Stimulated activated CD8-positive, alpha-beta memory T cell treated with anti-CD3 and anti-CD28 coated beads, Interleukin-7, amount 100 ng/mL, for 24 hours (primary cell): ENCODE measurements at places on chromosomes 6 and 20.

DNA sequence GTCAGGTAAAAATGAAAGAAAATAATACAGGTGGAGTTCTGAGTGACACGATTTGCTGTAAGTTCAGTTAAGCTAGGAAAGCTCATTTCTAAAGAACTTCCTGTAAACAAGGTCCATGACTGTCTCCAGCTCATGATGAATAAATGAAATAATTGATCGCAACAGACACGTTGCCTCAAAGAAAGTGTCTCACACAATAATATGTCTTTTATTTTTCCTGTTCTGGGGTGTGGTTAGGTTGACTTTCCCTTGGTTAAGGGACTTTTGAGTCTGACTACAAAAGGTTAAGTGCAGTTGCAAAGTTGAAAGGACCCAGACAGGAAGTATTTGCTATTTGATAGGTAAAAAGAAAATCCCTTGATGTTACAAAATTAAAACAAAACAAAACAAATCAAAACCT is 304.2 kb upstream of the PRDM1 start:
- DNase-seq, result no peak

- no peak for DNase-seq
Observed at GRCh38 chr20:63123331-63123741, 92.6 kb downstream of the YTHDF1 start.

DNA sequence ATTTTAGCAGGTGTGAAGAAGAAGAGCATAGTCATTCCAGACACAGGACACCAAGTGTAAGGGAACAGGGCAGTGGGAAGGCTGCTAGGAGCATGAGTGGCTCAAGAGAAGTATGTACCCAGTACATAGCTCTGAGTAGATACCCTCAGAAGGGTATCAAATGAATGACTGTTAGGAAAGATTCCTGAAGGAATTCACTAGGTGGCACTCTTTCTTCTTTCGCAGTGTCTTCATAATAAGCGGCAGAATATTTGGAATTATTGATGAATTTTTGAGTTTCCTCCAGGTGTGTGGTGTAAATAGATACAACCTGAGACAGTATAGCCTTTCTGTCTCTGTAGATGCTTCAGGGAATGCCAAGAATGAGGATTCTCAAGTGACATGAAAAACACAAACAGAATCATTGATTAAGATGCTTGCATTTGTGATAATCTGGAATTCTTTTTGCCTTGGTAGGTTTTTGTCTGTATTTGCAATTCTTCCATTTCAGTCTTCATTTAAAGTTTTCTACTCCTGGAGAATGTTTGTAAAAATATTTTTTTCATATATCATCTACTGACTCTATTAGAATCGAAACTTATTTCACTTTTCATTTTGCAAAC is 264.3 kb upstream of the RIMS1 start:
- no peak for DNase-seq

GRCh38 chr6:143807103-143807772 is 35.9 kb upstream of the LTV1 start:
- no peak for DNase-seq

- DNase-seq, result no peak
Observed at GRCh38 chr6:93918258-93918657, 498.9 kb upstream of the EPHA7 start.

- no peak for DNase-seq
Observed at GRCh38 chr20:25041813-25042530, 16.0 kb downstream of the ACSS1 start.

DNA sequence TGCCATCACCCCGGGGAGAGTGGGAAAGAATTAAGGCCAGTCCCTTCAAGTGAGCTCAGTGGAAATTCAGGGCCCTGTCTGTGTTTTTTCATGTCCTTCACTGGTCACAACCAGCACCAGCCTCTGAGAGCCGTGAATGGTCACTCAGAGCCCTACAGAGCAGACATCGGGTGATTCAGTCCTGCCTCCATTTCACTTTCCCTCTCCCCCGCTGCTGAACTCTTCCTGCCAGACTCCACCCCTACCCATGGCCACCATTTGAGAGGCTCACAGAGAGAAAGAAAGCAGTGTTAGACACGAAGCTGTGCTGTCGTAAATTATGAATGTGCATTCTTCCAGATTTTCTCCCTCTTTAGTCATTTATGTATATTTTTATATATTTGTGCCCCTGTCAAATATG is 5.4 kb downstream of the R3HDML start:
- DNase-seq, result no peak

DNA sequence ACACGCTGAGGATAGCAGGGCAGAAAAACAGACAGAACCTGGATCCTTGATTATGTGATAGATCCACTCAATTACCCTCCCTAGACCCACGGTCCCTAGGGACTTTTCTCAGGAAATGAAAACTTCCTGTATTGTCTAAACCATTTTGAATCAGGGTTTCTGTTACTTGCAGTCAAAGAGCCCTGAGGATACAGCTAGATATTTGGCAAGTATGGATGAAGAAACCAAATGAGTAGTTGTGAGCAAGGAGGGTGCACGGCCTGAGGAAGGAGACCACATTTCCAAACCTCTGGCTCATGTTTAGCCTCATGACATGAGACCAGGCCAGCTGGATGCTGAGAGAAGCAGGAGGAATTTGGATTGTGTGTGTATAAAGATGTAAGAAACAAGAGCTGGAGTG is 91.6 kb downstream of the MRPL14 start:
- DNase-seq, result no peak

DNA sequence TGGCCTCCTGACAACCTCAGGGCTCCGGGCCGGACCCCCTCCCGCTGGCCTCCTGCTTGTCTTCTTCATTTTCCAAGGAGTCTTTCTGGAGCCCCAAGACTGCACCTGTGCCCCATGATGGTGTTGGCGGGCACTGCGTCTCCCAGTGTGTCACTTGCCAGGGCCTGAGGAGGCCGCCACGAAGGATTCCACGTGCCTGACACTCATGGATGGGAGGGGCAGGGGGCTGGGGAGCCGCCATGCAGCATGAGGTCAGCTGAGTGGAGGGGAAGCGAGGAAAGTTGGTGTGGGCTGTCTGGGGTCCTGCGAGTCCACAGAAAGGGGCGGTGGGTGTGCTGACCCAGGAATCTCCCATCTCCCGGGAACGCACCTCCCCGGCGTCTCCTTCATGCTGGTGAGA is 165.7 kb downstream of the SMOC2 start:
- DNase-seq, result no peak

GRCh38 chr20:14189794-14190402 is 147.5 kb downstream of the FLRT3 start:
- DNase-seq, result no peak

- DNase-seq, result no peak
Observed at GRCh38 chr20:1946442-1946761, 47.5 kb downstream of the PDYN start.

GRCh38 chr6:157954150-157955117 is 27.2 kb upstream of the SYNJ2 start:
- no peak for DNase-seq

- DNase-seq, result peak; percentile 19
Observed at GRCh38 chr20:58192567-58192966, 35.9 kb downstream of the ANKRD60 start.

- DNase-seq, result no peak
Observed at GRCh38 chr20:25280574-25281535, 33.0 kb downstream of the PYGB start.

GRCh38 chr6:85115876-85116275 is 334.0 kb upstream of the NT5E start:
- DNase-seq, result no peak

DNA sequence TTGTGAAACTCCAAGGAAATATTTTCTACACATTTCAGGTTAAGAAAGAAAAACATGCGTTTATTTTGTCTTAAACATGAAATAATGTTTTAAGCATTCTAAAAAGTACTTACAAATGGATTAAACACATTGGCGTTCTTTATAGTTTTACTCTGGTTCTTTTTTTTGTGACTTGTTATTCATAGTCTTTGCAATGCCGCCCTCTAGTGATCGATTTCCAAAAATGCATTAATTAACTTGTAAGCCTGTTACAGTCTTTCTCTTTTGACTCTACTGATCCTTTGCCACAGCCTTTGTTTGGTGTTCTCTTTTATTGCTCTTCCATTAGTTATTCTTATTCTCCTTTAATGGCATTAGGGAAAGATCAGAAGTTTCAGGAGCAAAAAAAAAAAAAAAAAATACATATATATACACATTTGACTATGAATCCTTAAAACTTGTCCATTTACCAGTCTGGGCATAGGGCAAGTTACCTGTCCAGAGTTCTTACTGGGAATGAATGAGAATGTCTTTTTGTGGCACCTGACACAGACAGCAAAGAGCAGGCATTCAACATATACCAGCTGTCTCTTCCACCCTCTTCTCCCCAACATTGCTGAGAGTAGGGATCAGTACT is 59.9 kb downstream of the MACROD2 start:
- DNase-seq, result no peak

GRCh38 chr6:116467096-116467495 is 5.9 kb downstream of the CALHM6 start:
- no peak for DNase-seq

DNA sequence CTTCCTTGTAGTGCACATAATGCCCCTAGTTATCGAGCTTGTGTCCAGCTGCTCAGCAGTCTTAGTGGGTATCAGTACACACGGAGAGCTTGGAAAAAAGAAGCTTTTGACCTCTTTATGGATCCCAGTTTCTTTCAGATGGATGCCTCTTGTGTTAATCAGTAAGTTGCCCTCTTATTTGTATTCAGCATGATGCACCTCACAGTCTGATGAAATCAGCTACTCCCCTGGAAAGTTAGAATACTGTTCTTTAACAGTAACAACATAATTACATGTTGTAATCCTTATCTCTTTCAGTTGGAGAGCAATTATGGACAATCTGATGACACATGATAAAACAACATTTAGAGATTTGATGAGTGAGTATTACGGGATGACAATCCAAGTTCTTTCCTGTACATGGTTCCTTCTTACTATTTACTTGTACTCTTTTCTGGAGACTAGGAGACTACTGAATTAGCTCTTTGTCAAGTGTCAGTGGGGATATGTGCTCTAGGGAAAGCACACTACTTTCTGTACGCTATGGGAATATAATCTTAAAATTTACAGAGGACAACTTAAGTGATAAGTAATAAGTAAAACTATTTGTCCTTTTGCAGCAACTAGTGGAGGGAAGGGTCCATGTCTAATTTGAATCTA is 39.1 kb downstream of the PGM3 start:
- DNase-seq, result no peak

DNA sequence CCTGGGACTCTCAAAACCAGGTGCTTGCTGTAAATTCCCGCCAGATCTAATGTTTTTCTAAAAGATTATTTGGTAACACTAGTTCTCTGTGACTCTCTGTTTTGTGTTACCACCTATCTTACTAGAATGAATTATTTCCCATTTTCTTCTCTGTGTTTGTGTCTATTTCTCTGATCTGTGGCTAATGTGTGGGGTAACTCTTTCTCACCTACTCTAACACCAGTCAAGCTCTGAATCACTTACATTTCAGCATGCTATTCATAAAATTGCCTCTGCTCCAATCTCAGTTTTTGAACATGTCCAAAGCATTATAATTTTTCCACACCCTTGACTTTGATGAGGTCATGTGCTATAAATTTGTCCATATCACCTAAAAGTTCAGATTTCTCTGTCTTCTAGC is 23.2 kb upstream of the COL19A1 start:
- DNase-seq, result no peak
